ENCODE measurements at places on chromosomes 7 and 10.

DNA sequence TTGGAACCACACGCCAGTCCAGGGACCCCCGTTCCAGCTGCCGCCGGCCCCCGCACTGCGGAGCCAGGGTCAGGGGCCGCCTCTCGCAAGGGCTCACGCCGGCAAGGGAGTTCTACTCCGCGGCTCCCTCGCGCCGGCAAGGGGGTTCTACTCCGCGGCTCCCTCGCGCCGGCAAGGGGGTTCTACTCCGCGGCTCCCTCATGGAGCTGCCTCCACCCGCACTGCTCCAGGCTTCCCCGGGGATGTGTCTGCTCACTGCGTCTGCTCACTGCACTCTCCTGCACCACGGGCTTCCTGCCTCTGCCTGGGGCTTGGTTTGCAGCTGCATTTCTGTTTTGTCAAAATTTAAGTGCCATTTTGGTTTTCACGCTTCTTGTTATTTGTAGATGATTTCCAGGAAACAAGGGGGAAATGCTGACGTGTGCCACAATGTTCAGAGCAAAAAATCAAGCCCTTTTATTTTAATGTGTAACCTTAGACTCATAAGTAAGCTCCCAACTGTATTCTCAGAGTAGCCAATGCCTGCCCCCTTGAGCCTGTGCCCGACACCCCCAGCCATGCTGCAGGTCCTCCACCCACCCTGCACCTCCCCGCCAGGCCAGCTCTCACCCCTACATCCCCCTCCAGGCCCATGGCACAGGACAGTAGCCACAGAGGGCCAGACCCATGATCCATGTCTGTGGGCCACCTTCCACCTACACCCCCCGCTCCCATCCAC lies 246.2 kb downstream of the MAD1L1 start:
- DNase-seq: no peak

GRCh38 chr7:70338015-70338414 lies 739.7 kb downstream of the AUTS2 start:
- no peak for DNase-seq

DNA sequence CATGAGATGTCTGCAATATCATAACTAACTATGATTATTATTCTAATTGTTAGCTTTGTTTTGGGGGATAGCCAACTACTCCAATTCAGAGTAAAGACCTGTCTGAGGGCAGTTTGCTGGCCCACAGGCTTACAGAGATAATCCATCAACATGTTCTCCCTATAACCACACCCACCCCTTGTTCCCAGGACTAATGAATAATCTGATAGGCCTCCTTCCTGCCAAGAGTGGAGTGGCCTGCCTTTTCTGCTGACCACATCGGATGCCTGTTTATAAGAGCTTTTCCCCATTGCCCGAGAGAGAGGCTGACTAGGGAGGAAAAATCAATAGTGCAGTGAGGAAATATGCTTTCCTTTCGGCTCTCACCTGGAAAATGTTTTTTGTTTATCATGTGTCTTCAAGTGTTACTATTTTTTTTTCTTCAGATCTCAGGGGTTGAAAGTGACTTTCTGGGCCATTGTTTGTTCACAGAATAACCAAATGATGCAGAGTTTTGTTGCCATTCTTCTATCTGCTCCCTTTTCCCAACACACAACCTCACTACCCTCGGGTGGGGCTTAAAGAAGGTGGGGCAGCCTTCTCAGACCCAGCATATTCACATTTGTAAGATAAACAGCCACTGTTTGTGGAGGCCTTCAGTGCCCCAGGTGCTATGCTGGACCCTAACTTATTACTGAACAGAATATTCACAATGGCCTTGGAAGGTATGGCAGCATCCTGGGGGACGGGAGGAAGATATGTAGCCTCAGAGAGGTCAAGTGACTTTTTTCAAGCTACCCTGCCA lies 38.4 kb downstream of the PLPP4 start:
- DNase-seq: no peak

- no peak for DNase-seq
These were observed 144.1 kb upstream of the FAM171A1 start for GRCh38 chr10:15515202-15515601.

DNA sequence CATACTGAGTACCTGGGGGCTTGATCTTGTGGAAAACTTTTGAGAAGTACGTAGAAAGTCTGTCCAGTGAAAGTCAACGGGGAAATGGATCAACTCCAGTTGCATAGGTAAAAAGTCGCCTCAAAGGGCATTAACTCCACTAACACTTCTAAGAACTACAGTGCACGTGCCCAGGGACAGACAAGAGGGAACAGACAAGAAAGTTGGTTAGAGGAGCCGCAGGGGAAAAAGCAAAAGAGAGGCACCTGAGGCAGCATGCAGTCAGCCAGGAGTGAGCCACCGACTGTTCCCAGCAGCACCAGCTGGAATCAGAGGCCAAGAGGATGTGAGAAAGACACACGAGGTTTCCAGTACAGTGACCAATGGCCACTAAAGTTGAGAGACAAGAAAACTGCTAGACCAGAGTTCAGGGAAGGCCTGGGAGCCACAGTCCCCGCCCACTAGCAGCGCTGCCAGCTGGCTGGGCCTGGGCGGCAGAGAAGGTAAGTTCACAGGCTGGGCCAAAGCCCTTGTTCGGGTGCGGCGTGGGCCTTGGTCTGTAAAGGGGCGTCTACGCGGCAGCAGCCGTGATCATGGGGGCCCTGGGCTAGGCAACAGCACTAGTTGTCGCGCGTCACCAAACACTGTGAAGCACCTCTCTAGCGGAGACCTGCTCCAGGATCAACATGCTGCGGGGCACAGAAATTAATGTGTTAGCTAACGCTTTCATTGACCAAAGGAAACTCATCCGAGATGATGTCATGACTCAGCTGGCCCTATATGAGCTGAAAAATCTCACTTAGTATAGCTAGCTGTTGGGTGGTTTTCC lies 14.0 kb downstream of the ITGB1 start:
- DNase-seq: no peak

DNA sequence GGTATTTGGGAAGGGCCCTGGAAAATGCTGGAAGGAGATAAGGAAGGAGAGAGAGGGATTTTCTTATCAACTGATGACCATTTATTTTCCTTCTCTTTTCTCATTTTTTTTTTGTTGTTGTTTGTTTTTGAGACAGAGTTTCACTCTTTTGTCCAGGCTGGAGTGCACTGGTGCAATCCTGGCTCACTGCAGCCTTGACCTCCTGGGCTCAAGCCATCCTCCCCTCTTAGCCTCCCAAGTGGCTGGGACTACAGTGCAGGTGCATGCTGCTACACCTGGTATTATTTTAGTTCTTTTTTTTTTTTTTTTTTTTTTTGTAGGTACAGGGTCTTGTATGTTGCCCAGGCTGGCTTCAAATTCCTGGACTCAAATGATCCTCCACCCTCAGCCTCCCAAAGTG lies 52.2 kb downstream of the HIP1 start:
- no peak for DNase-seq

DNA sequence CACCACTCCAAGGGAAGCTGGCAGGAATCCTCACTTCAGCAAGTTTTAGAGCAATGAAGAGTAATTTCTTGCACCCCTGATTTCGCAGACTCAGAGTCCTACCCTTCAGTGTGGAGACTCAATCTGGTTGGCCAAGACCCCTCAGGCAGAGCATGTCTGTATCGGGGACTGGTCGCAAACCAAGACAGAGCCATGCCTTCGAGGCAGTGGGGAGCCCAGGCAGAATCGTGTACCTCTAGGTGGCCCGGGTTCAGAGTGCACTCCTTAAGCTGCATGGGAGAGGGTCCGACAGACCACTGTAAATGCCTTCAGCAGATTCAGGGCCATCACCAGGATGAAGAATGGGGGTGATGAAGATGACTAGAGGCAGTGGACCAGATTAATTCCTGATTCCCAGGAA lies 94.9 kb downstream of the STRA8 start:
- no peak for DNase-seq

GRCh38 chr7:139680676-139681462 lies 96.9 kb downstream of the HIPK2 start:
- no peak for DNase-seq

- DNase-seq: no peak
These were observed 2.1 kb upstream of the ZKSCAN1 start for GRCh38 chr7:100013328-100013676.

GRCh38 chr10:89379103-89379502 lies 1.2 kb downstream of the IFIT1B start:
- DNase-seq: no peak

GRCh38 chr10:7795605-7796004 lies 7.6 kb downstream of the ATP5F1C start:
- no peak for DNase-seq

DNA sequence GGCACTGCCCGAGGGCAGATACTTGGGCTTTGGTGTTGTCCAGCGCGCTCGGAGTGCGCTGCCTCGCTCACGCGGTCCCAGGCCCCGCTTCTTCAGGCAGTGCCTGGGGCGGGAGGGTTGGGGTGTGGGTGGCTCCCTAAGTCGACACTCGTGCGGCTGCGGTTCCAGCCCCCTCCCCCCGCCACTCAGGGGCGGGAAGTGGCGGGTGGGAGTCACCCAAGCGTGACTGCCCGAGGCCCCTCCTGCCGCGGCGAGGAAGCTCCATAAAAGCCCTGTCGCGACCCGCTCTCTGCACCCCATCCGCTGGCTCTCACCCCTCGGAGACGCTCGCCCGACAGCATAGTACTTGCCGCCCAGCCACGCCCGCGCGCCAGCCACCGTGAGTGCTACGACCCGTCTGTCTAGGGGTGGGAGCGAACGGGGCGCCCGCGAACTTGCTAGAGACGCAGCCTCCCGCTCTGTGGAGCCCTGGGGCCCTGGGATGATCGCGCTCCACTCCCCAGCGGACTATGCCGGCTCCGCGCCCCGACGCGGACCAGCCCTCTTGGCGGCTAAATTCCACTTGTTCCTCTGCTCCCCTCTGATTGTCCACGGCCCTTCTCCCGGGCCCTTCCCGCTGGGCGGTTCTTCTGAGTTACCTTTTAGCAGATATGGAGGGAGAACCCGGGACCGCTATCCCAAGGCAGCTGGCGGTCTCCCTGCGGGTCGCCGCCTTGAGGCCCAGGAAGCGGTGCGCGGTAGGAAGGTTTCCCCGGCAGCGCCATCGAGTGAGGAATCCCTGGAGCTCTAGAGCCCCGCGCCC lies at the start of gene NPY:
Gene NPY (plus strand): TSS at position 294 of the 802 bp plus-strand sequence. CDS start 1,051 bp downstream, outside the sequence.
- no peak for DNase-seq

DNA sequence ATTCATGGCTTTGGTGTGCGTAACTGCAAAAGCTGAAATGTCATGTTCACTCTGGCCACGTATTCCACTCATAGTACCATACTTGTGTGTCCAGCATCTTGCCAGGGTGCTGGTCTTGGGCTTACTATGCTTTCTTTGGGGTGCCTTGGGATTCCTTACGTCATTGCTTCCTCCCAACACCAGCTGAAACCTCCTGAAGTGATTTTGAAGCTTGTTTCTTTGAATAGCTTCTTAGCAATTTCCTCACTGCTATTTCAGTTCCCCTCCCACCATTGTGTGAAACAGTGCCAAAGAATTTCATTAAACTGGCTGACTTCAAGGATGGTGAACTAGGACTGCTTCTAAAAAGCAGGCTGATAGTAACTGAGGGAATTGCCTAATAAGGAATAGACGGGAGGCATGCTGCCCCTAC lies 36.9 kb downstream of the ENTPD1 start:
- DNase-seq: no peak

DNA sequence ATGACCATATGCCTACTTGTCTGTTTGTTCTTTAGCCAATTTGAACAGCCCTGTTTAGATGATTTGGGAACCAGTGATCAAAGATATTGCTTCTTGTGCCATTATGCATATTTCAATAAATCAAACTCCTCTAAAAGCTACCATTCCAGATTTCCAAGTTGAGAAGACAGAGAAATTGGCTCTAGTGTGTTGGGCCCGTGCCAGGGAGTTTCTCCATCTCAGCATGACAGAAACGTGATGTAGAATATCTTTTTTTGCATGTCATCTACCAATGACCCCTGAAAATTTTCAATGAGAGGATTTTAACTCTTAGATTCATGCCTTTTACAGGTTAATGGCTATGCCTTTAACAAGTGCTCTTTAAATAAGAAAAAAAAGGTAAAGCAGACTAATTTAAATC lies 50.7 kb upstream of the CABCOCO1 start:
- DNase-seq: no peak

- DNase-seq: no peak
These were observed 257.5 kb downstream of the INHBA start for GRCh38 chr7:41445432-41445831.

GRCh38 chr10:135601-136464 lies 578 bp downstream of the ZMYND11 start:
- DNase-seq: no peak

DNA sequence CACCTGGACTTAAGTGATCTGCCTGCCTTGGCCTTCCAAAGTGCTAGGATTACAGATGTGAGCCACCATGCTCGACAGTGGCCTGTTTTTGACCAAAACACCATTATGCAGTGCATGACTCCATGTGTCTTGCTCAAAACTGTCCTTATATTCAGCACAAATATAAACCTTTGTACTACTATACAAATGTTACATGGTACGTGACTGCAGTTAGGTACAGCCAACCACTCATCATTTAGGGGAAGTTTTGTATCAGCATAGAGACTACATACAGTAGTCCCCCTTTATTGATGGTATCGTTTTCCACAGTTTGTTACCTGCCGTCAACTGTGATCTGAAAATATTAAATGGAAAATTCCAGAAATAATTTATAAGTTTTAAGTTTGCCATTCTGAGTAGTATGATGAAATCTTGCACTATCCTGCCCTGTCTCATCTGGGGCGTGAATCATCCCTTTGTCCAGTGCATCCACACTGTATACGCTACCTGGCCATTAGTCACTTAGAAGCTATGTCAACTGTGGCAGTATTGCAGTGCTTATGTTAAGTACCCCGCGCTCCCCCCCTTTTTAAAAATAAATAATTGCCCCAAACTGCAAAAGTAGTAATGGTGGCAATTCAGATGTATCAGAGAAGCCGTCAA lies 23.3 kb upstream of the ZNF282 start:
- no peak for DNase-seq

DNA sequence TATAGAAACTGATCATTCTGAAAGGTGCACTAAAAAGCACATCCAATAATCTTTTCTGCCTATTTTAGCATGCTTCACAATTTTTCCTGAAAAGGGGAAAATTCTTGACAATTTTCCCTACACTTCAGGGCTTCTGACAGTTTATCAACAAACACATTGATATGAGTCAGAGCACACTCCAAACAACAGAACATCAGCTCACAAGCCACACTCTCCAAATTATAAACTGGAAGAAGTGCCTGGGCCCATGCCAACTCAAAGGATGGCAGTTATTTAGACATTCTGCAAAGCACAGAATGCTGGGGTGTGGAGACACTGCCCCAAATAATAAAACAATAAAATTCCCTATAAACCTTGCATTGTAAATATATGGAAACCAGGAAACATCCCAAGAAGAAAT lies 90.8 kb downstream of the ELAPOR2 start:
- DNase-seq: no peak

DNA sequence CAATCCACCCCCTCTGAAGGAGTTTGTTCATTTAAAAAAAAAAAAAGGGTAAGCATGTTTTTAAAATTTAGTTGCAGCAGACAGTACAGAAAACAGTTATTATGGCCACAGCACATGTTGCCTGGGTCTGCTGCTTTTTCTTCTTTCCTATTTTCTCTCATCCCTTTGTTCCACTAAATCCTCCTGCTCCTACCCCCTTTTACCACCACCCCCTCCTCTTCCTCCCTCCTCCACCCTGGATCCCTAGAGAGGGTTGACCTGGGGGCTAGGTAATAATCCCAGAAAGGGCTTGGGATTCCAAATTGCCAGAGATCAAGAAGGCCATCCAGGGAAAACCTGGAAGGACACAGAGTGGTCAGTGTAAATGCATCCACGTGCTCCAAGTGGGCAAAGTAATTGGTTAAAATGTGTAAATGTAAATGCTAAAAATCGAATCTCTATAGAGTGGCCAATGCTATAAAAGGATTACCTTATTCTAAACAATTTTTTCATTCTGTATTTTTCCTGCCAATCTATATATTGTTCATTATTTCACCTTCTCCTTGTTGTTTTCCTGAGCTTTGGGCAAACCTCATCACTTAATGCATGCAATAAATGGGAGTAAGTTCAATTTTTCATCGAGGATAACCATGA lies 89.0 kb upstream of the PIK3CG start:
- DNase-seq: no peak
